ENCODE measurements at places on chromosomes 2 and 18. TPM values are rescaled to one million over a fixed set of nuclear protein-coding genes. Genes with fewer than 3 reads are reported as not detected.

ITPRIPL1 gene
- total RNA-seq = 1.6 TPM

KLHL29 gene
- total RNA-seq = 24.4 TPM

TMEM37 gene
- total RNA-seq = 12.3 TPM

RGPD3 gene
- total RNA-seq = 0.27 TPM

NT5C1B gene
- not detected for total RNA-seq
